ENCODE measurements at places on chromosomes 6 and 20.

DNA sequence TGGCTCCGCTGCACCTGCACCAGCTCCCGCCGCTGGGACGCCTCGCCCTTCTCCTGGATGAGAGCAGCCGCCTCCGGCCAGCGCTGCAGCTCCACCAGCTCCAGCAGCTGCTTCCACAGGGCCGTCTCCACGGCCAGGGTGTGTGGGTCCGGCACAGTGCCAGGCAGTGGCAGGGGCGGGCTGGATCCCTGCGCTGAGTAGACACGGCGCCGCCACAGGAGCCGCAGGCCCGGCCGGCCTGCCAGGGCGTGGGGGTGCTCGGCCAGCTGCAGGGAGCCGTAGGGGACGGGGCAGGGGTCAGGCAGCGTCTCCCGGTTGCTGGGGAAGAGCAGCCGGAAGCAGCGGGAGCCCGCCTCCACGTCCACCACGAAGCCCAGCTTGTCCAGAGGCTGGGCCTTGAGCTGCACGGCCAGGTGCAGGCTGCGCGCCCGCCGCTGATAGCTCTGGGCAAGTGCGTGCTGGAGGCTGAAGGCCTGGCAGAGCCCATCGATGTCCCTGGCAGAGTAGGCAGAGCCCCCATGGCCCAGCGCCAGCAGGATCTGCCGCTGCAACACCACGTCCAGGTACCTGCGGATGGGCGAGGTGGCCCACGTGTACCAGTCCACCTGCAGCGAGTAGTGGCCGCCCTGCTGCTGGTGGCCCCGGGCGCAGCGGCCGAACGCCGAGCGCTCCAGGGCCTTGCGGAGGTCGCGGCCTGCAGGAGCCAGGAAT, 9.4 kb downstream of the FNDC11 start:
- DNase-seq: no peak

GRCh38 chr20:63042448-63043071, 35.8 kb upstream of the BHLHE23 start:
- DNase-seq: no peak

GRCh38 chr6:81756690-81757089, 4.2 kb upstream of the TENT5A start:
- no peak for DNase-seq

- DNase-seq: no peak
Measured at GRCh38 chr6:13916230-13916944, 8.4 kb upstream of the RNF182 start.

DNA sequence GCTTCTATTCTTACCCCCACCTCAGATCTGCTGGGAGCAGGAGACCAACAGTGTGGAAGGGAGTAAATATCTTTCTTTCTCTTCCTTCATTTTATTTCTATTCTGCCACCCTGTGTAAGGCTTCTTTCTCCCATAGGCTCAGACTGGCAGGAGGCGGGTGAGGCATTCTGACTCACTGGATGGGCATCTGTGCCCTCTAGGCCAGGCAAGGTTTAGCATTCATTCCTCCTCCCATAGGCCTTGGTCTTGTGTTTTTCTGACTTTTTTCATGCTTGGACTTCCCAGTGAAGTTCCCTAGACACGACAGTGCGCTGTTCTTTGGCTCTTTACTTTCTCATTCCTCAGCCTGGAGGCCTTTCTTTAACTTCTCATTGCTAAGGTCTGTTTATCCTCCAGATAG, 235.2 kb downstream of the SYNE1 start:
- no peak for DNase-seq

DNA sequence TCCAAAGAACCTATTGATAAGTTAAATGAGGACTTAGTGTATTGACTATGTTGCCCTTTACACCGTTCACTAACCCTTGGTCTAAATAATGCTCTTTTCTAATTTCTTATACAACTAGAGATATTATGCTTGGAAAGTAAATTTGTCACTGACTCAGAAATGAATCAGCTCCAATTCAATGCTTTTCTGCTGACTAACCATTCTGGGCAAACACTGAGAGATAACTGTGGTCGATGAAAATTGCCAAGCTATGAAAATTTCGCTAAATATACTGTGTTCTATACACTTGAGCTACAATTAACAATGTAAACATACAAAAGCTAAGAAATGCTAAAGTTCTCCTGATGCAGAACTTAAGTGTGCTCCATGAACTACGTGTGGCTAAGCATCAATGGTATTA, 23.1 kb upstream of the FBXO9 start:
- DNase-seq: no peak

DNA sequence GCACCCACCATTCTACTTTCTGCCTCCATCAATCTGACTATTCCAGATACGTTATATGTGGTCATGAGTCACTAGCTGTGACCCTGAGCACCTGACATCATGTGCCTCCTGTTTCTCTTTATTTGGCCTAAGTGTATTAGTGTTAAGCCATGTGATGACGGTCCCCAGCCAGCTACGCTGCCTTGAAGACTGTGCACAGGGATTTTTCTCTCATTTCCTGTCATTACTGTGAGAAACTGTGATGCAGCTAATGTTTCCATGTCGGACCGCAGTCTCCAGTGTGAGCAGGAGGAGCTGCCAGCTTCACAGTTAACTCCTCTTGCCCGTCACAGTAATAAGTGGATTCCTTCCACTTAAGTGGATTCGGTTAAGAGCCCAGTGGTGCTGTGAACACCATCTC, 9.9 kb upstream of the SPATS1 start:
- no peak for DNase-seq

- DNase-seq: no peak
Measured at GRCh38 chr6:160130729-160131484, 9.3 kb downstream of the SLC22A1 start.

DNA sequence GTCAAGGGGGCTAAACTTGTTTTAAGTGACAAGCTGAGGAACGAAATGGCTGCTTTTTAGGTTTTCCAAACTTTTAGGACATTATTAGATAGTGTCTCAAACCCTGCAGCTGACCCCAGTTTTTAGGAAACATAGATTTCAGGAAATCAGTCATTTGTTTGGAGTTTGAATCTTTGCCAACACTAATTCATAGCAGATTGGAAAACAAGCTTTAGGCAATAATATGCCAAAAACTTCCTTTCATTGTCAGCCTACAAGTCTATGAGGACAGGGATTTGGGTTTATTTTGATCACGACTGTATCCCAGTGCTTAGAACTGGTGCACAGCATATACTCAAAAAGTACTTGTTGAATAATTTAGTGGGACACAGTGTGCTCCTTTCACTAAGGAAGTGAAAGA, 123.2 kb downstream of the TINAG start:
- DNase-seq: no peak

DNA sequence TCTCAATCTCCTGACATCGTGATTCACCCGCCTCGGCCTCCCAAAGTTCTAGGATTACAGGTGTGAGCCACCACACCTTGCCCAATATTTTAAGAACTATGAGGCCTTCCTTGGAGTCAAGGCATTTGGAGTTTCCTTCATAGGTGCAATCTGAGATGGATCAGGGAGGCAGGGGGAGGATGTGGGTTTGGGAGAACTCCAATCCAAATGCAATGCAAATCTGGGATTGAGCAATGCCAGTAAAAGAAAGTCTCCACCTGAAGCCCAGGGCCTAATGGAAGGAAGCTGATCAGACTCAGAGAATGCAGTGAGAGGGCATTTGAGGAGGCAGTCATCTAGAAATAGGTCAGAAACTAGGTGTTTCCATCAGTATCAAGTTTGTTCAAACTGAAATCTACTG, 21.2 kb downstream of the RSPH3 start:
- DNase-seq: no peak

DNA sequence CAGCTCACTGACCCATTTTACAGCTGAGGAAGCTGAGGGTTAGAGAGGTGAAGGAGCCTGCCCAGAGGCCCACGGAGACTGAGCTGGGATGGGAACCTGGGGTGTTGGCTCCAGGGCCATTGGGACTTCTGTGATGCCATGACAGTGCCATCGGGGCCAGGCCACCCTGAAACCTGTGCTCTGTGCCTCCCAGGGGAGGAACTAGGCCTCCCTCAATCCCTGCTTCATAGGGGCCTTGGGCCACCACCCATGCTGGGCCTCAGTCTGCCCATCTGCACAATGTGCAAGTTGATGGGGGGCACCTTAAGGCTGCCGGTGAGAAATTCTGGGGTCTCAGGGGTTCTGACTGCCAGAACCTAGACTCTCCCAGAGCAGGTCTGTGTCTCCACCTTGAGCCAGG, 24.9 kb downstream of the BPIFB4 start:
- no peak for DNase-seq

DNA sequence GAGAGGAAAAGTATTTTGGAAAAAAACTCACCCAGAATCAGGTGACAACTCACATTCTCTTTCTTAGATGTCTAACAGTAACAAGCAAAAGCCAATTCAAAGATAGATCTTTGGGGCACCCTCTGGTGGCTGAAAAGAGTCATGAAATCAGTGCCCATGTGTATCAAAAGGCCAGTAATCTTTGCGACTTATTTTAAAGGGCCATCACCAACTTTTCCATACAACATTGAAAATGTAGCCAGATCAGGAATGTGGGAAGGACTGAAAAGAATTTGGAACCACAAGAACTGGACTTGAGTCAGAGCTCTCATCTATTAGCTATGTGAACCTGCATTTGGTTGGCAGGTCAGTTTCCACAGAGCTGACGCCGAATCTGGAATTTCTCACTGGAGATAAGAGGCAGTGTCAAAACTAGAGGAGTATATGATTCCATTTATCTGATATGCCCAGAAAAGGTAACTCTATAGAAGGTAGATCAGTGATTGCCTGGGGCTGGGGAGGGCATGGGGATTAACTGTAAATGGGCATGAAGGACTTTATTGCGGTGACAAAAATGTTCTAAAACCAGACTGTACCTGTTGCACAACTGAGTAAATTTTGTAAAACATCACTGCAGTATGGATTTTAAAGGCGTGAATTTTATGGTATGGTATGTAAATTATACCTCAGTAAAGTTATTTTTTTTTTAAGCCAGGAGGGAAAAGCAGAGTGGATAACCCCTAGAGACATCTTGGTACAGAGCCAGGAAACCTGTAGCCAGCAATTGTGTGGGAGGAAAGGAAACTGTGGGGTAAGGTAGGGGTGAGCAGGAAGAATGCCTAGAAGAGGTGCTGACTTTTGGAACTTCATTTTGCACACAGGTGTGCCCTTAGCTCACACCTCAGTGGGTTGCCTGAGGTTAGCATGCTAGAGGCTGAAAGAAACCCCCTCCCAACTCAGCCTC, 117.1 kb upstream of the ASF1A start:
- no peak for DNase-seq

- no peak for DNase-seq
Measured at GRCh38 chr6:27205375-27206278, 41.9 kb upstream of the PRSS16 start.

- no peak for DNase-seq
Measured at GRCh38 chr6:2503816-2504494, 246.8 kb downstream of the MYLK4 start.

GRCh38 chr20:11924923-11925322, 7.2 kb downstream of the BTBD3 start:
- no peak for DNase-seq

DNA sequence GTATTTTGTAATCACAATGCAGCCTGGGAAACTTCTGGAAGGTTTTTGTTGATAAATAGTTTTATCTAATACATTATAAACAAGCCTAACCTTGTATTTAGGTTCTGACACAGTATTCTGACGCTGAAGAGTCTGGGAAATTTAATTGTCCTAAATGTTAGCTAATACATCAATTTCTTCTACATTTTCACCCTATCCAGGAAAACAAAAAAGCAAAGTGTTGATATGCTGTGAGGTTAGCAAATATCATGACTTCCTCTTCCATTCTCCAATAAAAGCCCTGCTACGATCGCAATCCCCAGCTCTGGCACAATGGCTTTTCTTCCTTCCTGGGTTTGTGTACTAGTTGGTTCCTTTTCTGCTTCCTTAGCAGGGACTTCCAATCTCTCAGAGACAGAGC, at the start of gene C6orf58:
TSS of gene C6orf58 (plus strand) at position 301 of the 400 bp plus-strand sequence. CDS start at position 313, 12 bp downstream.
- no peak for DNase-seq

- peak; percentile 20 for DNase-seq
Measured at GRCh38 chr20:62668441-62669027, 26.2 kb downstream of the SLCO4A1 start.

DNA sequence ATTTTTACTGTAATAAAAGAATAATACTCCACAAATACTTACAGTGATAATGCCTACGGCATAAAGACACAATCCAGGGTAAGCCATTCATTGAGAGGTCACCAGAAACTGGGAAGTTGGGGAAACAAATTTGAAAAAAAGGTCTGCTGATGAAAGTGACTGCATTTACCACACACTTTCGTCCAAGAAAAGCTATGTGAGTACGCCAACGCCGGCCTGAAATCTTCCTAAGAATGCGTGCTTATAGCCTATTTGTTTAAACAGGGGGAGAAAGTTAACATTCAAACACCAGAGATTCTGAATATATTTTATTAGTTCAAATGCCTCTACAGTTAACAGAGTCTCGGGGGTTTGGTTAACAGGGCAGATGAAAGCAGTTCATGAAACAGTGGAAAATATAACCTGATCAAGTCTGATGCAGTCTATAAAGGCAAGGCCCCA, 657 bp upstream of the LTV1 start:
- DNase-seq: no peak

DNA sequence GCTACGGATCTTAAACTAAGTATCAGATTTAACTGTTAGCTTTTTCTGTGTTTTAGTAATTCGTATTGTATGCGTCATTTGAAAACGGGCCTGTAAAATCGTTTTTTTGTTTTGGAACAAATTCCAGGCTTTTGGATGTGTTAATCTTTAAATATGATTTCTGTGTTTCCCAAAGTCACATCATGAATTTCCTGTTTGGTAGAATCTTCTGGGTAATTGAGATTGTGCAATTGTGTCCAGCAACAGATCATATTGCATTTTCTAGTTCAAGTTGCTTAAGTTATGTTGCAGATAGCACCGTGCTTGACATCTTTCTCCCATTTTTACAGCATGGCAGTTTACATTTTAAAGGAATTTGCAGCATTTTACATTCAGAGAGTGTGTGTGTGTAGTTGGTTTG, 1.9 kb downstream of the MAPK14 start:
- no peak for DNase-seq

GRCh38 chr6:50520326-50521266, 192.7 kb upstream of the TFAP2D start:
- DNase-seq: no peak

DNA sequence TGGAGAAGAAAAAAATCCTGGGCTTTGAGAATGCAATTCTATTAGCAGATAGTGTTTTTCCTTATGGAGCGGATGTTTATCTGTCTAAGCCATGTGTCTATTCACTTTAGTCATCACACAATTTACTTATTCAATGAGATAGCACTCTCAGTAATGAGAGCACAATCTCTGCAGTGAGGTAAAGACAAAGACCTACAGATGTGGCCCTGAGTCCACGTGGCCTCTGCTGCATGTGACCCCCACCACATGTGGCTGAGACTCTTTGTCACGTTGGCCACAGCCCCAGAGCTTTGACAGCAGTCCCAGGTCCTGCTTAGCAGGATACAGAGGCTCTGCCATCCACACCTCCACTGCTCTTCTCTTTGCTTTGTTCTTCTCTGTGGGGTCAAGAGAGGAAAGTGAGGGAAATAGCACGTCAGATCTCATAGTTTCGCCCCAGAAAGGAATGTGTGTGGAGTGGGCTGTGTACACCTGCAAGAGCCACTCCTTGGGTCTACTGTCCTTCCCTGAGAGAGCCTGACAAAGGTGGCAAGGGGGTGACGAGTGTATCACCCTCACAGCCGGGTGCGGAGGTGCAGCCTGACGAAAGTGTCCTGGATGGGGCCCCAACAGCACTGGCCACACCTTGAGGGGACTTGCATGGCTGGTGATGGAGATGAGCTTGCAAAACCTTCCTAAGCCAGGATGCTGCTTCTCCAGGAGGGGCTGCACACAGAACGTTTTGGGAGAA, 40.7 kb downstream of the ZNF831 start:
- DNase-seq: no peak

Data from stimulated activated CD8-positive, alpha-beta memory T cell treated with anti-CD3 and anti-CD28 coated beads, Interleukin-4, amount 100 ng/mL, for 1 hour (primary cell).